NT2/D1 (cell line): ENCODE measurements at places on chromosomes 7 and 10.

GRCh38 chr7:121259826-121260225 lies 69.0 kb upstream of the WNT16 start:
- DNase-seq: no peak

DNA sequence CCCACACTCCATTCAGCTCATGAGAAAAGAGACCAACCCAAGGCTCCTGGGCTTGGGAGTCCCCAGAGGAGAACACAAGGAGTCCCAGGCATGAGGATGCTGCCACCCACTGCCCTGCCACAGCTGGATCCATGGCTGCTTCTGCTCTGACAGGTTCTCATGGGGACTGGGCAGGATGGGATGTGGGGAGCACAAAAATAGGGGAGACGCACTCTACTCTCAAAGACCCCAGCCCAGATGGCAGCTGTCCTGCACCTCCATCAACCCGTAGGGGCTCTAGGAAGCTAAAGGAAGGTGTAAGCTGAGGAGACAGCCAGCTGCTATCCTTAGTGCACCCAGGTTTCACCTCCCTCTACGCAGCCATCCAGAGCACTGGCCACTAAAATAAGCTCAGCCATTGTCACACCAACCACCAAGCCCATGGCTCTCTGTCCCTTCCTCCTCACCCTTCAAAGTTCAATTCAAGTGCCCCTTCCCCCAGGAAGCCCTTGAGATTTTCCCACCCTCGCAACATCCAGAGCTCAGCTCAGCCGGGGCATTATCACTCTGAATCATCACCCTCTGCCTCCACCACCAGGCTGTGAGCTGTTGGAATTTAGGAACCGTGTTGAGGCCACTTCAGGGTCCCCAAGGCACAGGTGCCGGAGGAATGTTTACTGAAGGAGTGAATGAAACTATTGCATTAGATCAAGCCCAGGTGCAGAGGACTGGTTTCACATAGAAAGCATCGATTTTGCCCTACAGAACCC lies 142.1 kb downstream of the GRID1 start:
- no peak for DNase-seq

- no peak for DNase-seq
Observed at GRCh38 chr7:143285470-143285778, 666 bp downstream of the TMEM139 start.

- no peak for DNase-seq
Observed at GRCh38 chr7:157910446-157910845, 573.6 kb downstream of the DNAJB6 start.

GRCh38 chr7:98458090-98458875 lies 57.4 kb upstream of the BAIAP2L1 start:
- no peak for DNase-seq

- DNase-seq: no peak
Observed at GRCh38 chr10:108319434-108320222, 1155.1 kb upstream of the SORCS1 start.

DNA sequence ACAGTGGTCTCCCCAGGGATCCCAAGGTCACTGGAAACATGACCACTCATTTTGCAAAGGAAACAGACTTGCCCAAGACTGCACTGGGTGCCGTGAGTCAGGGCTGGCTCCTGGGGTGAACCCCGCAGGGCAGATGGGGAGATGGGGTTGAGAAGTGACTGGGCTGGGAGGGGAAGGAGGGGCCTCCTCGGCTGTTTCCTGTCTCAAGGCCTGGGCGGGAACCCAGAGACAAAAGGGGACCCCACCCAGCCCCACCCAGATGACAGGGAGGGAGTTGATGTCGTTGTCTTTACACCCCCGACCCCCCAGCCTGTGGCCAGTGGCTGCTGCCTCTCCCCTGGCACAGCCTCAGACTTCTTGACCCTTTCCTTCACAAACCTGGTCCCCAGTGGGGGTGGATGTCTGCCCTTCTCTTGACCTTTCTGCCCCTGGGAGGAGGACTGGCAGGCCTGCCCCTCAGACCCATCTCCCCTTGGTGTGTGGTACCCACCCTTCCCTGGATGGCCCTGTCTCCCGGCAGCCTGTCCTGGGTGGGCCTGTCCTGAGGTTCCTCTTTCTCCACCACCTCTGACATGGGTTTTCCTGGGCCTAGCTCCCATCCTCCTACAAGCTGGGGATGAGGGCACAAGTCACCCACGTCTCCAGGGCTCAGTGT lies 1.4 kb downstream of the MYO1G start:
- DNase-seq: no peak

DNA sequence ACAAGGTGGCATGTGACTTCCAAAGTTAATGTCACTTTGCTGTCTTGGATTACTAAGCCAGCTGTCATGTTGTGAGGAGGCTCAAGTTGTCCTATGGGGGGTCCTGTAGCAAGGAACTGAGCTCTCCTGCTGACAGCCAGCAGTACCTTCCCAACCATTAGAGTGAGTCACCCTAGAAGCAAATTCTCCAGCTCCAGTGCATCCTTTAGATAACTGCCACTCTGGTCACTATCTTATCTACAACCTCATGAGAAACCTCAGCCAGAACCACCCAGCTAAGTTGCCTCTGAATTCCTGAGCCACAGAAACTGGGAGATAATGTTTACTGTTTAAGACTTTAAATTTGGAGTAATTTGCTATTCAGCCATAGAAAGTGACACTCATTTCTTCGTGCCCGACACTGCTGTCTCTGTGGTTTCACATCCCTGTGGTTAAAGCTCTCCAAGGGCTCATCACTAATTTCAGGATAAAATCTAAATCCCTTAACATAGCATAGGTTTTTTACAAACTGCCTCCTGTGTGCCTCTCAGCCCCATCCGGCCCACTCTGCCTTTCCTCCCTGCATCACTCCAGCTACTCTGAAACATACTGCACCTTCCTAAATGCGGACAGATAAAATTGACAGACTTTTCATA lies 83.5 kb downstream of the PRR15 start:
- DNase-seq: no peak

GRCh38 chr10:127556916-127557315 lies 7.8 kb downstream of the NPS start:
- peak; percentile 23 for DNase-seq

DNA sequence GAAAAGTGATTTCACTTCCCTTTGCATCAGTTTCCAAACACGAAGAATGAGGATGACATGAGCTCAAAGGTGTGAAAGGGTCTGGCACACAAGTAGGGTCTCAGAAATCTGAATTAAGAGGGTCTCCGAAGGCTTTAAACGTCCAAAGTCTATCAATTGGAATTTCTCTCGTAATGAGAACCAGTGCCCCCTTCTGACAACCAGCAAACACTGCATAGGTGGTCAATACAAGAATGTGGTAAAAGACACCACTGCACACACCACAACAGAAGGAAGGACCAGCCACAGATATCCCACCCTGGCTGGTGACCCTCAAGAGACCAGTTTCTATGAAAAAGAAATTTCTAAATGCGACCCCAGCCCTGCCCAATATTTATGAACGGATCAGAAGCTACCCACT lies 78.1 kb downstream of the CALN1 start:
- DNase-seq: no peak

- DNase-seq: no peak
Observed at GRCh38 chr7:124422081-124422480, 343.5 kb downstream of the GPR37 start.

DNA sequence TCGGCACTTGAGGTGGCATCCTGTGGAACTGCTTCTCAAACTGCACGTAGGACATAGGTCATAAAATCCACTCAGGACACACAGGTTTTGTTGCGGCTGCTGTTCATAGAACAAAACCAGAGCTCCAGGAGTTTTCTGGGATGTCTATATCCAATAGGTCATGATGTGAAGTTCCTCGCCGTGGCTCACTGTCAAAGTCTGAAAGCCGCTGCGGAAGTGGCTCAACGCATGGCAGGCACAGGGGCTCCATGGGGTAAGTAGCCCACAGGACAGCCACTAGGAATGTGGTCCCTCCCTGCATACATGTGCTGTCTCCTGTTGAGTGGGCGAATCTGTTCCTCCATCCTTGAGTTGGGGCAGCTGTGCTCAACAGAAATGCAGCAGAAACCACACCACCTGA lies 72.2 kb downstream of the PRKAG2 start:
- DNase-seq: no peak

GRCh38 chr7:108561047-108561619 lies 8.4 kb downstream of the THAP5 start:
- no peak for DNase-seq

- peak; percentile 18 for DNase-seq
Observed at GRCh38 chr10:60944058-60944909, at the start of gene RHOBTB1. Gene RHOBTB1, minus strand, starts transcription at chr10:60944185. Its CDS starts 32,643 bp downstream, at chr10:60911542.

DNA sequence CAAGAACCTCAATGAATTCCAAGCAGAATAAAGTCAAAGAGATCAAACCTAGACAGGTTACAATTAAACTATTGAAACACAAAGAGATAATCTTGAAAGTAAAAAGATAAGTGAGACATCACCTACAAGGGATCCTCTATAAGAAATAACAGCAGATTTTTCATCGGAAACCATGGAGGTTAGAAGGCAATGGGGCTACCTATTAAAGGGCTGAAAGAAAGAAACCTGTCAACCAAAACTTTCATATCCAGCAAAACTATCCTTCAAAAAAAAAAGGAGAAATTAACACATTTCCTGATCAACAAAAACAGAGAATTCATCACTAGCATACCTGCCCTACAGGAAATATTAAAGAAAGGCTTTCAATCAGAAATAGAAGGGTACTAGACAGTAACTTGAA lies 244.9 kb downstream of the ARHGAP12 start:
- DNase-seq: no peak

DNA sequence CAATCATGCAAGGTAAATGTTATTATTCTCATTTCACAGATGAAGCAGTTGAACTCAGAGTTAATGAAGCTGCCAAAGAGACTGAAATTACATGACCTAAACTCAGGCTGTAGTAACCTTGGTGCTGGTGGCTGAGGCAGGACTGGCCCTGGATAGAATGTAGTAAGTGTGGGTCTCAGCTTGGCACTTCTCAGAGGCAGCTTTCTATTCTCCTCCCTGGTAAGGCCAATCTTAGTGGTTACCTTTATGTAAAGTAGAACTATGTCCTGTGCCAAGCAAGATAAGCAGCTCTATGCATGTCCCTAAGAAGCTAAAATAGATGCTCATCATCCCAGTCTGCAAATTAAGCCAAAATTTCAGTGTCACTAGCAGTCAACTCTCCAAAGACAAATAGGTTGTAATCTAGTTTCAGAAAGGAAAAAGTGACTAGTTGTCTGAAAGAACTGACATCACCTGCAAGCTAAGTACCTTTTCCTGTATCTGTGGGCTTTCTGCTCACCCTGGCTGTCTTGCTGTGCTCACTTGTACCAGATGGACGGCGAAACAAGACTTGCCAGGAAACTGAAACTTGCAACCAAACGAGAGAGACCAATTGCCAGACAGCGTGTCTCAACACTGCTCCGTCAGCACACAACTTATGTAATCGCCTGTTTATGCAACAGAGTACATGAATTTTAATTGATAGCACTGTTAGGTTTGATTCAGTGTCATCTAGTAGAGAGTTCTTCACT lies 43.7 kb downstream of the CH25H start:
- DNase-seq: no peak

DNA sequence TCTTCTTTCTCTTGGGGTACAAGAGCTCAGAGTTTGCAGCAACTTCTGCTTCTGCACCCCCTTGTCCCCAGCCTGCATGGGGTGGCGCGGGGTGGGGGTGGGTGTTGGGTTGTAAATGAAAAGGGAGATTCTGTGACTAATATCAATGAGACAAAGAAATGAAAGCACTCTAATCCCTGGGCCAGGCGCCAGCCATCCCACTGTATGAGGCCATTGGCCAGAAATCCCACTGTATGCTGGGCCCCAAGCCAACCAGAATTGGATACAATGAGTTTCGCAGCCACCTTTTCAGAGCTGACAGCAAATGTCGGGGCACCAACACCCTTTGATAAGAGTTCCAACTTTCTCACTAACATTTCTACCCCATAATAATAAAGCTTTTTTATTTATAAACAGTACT lies 10.9 kb upstream of the PTN start:
- no peak for DNase-seq

- no peak for DNase-seq
Observed at GRCh38 chr7:2237109-2237602, 4.4 kb upstream of the MAD1L1 start.

GRCh38 chr7:143295870-143296269 lies 7.7 kb downstream of the CASP2 start:
- DNase-seq: no peak

DNA sequence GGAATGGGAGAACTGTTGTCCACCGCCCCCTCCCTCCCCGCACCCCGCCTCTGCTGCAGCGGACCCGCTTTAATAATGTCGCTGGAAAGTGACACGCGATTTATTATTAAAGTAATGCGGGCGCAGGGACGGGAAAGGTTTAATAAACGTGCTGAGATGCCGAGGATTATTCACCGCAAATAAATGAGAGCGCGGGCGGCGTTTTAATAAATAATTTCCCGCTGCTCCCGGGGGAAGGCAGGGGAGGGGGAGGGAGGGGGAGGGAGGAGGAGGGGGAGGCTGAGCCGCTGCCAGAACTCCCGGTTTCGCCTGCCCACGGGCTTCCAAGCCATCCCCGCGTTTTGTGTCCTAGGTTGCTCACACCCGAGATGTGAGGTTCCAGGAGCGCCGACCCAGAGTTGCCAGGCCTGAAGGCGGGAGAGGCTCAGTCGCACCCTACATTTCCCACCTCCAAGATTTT lies 5.1 kb downstream of the KAZALD1 start:
- DNase-seq: no peak

DNA sequence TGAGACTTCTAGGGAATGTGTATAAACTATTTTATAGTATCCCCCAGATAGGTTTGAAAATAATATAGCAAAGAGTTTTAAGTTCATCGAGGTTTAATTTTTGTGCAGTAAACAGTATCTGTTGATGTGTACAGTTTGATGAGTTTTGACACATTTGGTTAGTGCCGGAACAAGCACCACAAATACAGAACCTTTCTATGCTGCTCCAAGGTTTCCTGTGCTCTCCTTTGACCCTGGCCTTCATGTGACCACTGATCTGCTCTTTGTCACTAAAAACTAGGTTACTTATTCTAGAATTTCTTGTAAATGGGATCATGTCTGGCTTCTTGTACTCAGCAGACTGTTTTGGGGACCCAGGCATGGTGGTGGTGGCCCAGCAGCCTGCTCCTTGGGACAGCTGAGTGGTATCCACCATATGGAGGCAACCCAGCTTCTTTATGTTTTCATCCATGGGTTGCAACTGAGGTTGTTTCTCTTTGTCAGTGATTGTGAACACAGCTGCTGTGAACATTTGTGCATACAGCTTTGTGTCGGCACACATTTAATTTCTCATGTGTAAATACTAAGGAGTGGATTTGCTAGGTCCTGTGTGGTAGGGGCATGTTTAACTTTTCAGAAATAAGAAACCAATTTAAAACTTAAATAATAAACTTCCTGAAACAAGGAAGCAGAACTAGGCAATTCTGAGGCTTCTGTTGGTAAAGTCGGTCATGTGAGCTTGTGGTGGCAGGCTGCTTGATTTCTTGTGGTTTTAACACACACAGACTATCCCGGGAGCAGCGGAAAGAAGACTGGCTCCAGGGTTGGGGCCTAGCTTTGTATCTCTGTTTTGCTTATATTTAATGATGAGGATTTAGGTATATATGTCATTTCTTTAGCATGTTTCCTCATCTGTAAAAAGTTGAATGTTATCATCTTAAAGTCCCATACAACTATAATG lies 219.4 kb downstream of the ABCA13 start:
- DNase-seq: no peak

GRCh38 chr7:112665709-112666108 lies 124.5 kb downstream of the TMEM168 start:
- DNase-seq: no peak

- DNase-seq: no peak
Observed at GRCh38 chr7:47202146-47202783, 379.6 kb downstream of the TNS3 start.

- DNase-seq: no peak
Observed at GRCh38 chr7:66099232-66099550, 15.5 kb upstream of the CRCP start.
